ENCODE measurements at places on chromosomes 3 and 15. TPM values are rescaled to one million over a fixed set of nuclear protein-coding genes. Genes with fewer than 3 reads are reported as not detected.

GRCh38 chr3:161413127-161413854 lies 42.0 kb upstream of the SPTSSB start:
- no peak for DNase-seq

DNA sequence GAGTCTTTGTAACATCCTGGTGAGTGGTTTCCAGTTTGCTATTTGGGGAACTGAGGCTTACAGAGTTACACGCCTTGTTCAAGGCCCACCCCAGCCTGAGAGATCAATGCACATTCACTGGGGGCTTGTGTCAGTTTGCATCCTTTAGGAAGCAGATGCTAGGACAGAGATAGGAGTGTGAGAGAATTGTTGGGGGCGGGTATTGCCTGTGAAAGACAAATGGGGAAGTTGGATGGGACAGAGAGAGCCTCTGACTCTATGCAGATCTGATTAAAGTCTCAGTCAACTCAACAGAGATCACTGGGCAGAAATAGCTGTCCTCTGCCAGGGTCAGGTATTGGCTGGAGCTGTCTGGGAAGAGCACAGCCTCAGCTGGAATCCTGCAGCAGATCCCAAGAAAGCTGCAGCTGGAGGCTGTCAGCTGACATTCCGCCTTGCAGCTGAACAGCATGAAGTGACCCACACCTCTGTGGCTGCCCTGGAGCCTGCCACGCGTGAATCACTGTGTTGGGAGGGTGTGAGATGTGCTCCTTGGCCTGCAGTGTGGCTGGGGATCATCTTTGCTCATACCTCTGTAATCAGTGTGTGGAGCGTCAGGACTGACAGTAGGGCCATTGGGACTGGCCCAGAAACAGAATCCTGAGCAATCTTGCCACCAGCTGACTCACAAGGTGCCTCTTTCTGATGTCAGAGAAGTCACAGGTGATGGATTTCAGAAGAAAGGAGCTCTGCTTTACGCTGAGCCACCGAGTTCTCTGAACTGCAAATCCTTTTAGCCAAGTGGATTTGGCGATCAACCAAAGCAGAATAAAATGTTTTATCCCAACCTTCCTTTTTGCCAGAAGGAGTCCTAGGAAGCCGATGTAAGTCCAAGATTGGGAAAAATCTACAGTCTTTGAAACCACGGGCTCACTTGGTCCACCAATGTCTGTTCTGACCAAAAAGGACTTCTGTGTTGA lies 284.1 kb upstream of the LRRFIP2 start:
- no peak for DNase-seq

GRCh38 chr3:37994639-37994972 lies 4.0 kb downstream of the VILL start:
- no peak for DNase-seq

GRCh38 chr15:48624700-48625099 lies 20.8 kb downstream of the FBN1 start:
- no peak for DNase-seq

DNA sequence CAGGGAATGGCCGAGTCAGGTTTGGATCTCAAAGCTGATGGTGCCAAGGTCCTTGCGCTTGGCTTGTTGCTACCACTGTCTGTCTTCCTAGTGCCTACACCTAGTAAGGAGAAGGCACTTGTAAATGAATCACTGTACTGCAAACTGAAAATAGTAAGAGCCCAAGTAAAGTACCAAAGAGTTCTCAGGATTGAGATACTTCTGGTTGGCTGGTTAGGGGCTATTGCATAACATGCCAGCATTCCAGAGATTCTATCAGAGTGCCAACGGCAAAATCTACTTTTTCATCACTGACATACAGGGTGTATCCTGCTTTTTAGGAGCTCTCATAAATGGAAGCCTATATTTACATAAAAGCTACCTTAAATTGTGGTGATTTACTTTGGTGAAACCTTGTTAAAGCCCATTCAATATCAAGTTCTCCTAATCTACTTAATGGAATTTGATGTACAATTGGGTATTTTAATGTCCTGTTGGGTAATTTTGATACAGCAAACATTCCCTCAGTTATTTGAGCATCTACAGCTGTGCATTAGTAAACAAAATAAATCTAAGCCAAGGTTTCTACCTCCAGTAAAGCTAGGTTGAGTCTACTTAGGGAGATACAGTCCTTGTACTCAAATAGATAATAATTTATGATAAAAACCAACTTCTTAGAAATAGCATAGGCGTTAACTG lies 30.7 kb upstream of the CHD2 start:
- DNase-seq = no peak

DNA sequence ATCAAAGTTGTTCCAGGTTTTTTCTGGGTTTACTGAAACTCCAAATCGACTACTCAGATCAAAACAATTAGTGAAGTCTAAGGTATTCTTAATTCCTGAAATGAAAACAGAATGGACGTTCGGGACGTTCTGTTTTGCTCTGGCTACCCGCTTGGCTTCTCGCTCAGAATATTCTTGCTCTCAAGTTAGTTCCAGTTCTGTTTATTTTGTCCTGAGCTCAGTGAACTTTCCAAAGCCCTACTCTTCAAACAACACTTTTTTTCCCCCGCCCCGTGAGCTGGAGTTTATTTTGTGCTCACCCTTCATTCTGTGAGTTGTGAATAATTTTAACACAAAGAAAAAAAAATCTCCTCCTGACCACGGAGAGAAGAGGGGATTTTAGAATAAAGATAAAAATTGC lies 72.6 kb downstream of the SAMMSON start:
- DNase-seq = no peak

SYNPR gene
- total RNA-seq = not detected

KPNA1 gene
- 60.8 TPM for total RNA-seq

LRTM1 gene
- not detected for total RNA-seq

All from omental fat pad (tissue), 4 donors.